A549 treated with RU486 at 1 μM for 4 hours (cell line): ENCODE measurements at places on chromosomes 3 and 15. TPM values are rescaled to one million over a fixed set of nuclear protein-coding genes. Genes with fewer than 3 reads are reported as not detected.

CAV3 gene
- total RNA-seq = not detected in 5 replicates

ZNF860 gene
- 0.95 to 2.1 TPM (median 1.2 TPM) in 5 replicates for total RNA-seq

PLXND1 gene
- 78.3 to 95.3 TPM (median 82.5 TPM) in 5 replicates for total RNA-seq

SERPINI1 gene
- 1.8 to 4.0 TPM (median 2.6 TPM) in 5 replicates for total RNA-seq

SLC27A2 gene
- total RNA-seq = 28.1 to 33.7 TPM (median 29.4 TPM) in 5 replicates

PATL2 gene
- total RNA-seq = 0.07 to 0.14 TPM in 2 of 5 replicates, not detected in the others
